ENCODE measurements at places on chromosomes 7 and 10.
A peak's percentile ranks its signal among the peaks of the same experiment; 100 is the strongest.

DNA sequence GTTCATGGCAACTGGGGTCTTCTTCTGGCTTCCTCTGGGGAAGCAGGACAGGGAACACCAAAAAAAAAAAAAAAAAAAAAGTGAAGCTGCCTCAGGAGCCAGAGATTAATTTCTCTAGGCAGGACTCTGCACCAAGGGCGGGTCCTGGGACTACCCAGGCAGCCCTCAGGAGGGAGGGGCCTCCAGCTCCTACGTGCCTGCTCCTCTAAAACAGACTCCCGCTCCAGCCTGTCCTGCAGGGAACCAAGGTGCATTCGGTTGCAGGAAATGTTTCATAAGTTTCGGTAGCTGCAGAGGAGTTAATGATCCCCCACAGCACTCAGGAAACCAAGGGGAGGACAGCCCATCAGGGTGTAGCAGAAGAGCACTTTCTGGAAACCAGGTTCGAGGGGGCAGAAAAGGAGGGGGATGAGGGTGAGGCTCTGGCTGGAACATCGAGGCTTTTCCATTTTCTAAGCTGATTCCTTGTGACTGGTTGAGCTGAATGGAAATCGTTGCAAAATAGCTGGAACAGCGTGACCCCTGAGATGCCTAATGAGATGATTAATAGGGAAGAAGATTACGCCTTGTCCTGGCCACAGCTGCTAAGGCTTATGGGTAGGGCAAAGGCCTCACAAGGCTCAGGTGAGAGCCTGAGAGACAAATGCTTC is 84.2 kb downstream of the STRA8 start:
- no peak for DNase-seq

DNA sequence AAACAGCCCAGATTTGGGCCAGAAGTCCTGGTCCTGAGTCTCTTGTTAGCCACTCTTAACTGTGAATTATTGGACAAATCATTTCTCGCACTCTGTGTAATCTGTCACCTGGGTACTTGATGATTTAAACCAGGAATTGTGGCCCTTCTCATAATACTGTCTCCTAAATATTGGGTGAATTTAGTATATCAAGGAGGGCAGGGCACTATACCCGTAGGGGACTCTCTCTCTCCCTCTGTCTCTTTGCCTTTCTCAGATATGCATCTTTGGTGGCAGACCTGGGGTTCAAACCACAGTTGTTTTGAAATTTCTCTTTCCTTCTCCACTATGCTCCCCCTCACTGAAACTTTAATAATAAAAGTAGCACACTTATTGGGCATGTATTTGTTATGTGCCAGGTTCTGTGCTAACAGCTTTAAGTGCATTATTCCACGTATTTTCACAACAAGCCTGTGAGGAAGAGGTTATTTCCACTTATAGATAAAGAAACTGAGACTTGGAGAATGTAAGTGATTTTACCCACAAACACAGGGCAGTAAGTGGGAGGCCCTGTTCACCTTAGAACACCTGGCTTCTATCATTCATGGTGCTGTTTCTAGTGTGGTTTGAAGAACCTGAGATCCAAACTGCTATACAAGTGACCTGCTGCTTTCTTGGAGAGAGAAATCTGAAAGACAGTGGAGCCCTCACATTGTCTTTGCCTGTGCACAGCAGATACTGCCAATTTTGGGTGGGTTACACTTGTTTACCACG is 11.8 kb downstream of the FAS start:
- no peak for DNase-seq

DNA sequence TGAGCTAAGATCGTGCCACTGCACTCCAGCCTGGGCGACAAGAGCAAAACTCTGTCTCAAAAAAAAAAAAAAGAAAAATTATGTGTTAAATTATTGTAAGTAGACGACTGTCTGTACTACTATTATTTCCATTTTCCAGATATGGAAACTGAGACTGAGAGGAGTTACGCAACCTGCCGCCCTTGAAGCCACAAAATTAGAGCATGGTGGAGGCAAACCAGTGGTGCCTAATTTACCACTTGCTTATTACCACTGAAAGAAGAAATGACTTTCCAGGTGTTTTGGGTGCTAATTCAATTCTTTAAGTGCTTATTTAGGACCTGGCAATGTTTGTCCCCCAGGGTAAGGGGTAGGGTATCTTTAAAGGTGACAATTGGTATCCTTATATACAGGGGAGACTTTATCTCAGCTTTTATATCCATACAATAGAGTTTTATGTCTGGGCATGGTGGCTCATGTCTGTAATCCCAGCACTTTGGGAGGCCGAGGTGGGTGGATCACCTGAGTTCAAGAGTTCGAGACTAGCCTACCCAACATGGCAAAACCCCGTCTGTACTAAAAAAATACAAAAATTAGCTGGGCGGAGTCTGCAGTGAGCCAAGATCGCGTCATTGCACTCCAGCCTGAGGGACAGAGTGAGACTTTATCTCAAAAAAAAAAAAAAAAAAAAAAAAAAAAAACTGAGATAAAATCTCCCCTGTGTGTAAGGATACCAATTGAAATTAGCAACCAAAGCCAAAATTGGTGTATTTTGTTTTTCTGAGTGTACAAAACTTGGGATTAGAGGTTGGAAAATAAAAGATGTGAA is 16.6 kb upstream of the CAMK1D start:
- no peak for DNase-seq

- DNase-seq: no peak
Measured at GRCh38 chr10:34721208-34721840, 93.8 kb downstream of the PARD3 start.

DNA sequence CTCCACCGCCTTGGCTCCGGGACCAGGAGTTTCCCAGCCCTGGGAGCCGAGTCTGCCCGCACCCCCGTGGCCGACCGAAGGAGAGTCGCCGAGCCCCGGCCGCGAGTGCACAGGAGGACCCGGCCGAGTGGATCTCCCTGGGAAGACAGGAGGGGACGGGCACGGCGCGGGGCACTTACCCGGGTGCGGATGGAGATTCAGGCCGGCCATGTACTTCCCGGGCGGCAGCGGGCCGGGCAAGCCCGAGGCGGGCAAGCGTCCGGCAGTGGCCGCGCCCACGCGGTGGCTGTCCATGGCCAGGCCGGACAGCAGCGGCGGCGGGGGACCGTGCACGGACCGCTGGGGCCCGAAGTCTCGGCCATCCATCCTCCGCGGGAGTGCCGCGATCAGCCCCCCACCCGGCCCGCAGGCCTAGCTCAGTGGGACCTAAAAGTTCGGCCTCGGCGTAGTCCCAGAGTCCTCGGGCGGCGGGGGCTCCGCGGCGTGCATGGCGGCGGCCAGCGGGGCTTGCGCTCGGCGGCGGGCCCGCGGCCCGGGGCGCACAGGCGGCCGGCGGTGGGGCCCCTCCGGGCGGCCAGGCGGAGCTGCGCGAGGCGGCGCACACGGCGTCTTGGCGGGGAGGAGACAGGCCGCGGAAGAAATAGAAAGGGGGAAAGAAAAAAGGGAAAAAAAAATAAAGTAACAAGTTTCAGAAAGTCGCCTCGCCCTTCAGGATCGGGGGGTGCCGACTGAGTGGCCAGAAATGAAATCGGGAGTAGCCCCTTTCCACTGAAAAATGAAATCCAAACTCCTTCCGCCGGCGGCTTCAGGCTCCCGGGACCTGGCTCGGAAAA is 2.5 kb downstream of the TNRC18 start:
- DNase-seq: no peak

DNA sequence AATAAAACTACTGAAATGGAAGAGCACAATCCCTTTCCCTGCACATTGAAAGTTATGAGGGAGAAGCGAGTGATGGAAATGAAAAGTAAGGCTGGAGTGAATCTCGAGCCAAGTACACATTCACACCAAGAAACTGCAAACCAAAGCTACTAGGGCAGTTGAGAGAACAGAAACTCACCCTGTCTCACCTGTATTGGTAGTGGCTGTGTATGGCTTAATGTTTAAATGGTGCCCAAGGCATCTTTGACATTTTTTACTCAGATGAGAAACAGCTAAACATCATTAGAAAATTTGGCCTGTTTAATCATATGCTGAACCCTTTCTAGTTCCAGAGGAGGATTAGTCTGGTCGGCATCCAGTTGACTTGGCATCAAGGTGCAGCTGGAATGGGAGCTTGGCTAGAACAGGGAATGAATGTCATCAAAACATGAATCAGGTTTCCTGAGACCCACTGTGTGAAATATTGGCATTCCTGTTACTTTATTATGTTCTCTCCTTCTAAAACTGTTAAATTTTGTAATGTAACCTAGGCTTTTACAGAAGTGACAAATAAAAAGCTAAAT is 840.8 kb downstream of the GRM8 start:
- DNase-seq: no peak

DNA sequence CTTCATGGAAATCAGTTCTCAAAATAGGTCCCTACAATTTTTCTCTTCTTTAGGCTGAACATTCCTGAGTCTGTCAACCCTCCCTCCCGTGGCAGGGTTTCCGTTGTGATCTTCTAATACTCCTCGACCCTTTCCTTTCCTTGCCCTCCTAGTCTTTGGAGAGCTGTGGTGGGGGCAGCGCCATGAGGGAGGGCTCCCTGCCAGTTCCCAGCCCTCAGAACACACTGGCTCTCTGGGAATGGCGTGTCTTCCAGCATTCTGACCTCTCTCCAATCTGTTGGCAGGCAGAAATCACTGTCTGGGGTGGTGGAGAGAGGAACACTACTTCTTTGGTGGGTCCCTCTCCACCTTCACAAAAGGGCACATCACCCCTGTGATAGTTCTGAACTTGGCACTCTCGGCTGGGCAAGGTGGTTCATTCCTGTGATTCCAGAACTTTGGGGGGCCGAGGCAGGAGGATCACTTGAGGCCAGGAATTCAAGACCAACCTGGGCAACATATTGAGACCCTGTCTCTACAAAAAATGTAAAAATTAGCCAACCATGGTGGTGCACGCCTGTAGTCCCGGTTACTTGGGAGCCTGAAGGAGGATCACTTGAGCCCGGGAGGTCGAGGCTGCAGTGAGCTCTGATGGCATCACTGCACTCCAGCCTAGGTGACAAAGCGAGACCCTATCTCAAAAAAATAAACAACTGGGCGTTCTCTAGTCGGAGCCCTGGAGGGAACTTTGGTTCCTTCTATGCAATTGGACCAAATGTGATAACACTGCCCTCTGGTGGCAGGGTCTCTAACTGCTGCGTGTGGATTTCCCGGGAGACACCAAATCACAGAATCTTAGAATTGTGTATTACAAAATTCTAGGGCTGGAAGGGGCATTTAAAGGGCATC is 13.1 kb upstream of the ARPC1A start:
- peak; percentile 51 for DNase-seq

DNA sequence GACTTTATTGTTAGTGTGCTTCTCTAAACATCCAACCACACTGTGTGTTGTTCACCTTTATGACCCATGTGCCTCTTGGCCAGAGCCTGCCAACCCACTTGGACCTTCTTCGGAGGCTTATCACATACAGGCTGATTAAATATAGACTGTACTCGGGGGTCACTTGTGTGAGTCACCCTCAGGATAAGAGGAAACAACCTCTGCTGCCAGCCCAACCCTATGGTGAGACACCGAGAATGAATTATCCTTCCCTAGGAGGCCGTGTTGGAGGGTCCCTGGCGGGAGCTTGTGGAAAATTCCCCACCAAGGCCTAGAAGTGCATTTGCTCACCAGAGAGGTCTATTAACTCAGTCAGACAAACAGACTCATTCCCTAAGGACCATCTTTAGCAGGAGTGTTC is 63.0 kb downstream of the FAS start:
- DNase-seq: no peak

DNA sequence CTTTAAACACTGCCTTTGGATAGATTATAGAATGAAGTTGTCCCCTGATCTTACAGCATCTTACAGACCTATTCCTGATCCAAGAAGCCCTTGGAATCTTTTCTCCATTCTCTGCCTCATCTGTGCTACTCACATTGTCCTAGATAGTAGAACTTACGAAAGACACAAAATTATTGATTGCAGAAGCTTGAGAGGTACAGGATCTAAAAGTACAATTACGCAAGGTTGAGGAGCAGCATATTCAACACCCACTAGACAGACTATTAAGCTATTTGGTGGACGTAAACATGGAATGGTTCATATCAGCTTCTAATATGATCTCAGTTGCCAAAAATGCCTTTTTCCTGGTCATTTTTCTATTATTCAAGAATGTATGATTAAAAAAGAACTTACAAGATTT is 90.5 kb upstream of the SEM1 start:
- DNase-seq: no peak

GRCh38 chr7:134649226-134649775 is 2.6 kb downstream of the BPGM start:
- DNase-seq: no peak

DNA sequence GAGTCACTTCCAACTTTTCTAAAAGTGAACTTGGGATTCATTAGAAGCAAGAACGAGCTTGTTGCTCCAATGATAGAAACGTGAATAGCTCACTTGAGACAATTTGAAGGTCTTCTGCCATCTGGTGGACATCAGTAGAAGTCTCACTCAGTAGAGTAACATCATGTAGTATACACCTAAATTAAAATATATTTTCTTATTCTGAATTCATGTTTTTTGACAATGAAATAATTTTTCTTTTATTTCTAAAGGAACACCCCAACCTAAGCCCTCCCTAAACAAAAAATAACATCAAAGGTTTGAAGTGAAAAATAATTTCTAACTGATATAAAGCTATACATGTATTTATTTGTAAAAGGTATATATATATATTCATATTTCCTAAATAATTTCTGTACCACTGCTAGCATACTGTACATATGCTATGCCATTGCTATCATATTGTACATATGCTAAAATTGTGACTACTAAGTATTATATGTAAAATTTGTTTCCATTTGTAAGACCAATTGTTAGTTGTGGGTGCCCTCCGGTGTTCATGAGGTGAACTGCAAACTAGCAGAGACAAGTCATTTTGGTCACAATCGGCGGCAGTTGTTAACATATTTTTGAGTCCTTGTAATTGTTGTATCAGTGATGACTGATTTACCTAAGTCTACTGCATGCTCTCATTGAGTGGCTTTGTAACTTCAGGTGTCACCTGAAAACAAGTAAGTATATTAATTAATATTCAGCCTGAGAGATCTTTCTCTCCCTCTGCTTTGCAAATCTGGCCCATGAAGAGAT is 121.9 kb downstream of the PTPRZ1 start:
- DNase-seq: no peak
